NCI-H510A treated with DMSO at 0.1 percent for 48 hours (cell line): ENCODE measurements at places on chromosomes 11 and 22.

GRCh38 chr11:70368961-70369360 is 29.4 kb upstream of the CTTN start:
- DNase-seq, result no peak

GRCh38 chr11:132992838-132993631 is 539.3 kb downstream of the OPCML start:
- DNase-seq, result peak; percentile 83

DNA sequence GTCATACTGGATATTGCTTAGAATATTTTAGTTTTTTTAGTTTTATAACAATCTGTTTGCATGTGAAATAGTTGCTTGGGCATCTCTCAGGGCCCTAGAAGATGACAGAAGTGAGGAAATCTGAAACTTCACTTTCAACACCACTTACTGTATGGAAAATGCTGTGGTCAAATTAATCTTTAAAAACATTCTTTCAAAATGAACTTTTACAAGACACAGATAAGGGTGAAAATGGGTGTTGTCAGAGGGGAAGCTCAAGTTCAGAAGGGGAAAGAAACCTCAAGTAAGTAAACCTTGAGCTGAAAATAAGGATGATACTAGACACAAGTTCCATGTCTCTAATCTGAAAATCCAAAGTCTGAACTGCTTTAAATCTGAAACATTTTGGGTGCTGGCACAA is 1840.1 kb upstream of the RAG2 start:
- no peak for DNase-seq

DNA sequence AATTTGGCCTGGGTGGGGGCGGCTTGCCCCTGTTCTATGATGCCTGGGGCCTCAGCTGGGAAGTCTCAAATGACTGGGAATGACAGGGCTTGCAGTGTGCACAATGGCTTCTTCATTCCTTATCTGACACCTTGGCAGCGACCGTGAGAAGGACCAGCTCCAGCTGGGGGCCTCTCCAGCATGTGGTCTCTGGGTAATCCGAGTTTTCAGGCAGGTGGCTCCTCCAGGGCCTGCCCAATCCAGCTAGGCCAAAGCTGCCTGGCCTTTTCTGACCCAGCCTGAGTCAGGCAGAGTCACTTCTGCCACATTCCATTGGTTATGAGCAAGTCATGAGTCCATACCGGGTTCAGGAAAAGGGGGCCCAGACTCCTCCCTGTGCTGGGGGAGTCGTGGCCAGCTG is 646.0 kb downstream of the OPCML start:
- DNase-seq, result no peak

DNA sequence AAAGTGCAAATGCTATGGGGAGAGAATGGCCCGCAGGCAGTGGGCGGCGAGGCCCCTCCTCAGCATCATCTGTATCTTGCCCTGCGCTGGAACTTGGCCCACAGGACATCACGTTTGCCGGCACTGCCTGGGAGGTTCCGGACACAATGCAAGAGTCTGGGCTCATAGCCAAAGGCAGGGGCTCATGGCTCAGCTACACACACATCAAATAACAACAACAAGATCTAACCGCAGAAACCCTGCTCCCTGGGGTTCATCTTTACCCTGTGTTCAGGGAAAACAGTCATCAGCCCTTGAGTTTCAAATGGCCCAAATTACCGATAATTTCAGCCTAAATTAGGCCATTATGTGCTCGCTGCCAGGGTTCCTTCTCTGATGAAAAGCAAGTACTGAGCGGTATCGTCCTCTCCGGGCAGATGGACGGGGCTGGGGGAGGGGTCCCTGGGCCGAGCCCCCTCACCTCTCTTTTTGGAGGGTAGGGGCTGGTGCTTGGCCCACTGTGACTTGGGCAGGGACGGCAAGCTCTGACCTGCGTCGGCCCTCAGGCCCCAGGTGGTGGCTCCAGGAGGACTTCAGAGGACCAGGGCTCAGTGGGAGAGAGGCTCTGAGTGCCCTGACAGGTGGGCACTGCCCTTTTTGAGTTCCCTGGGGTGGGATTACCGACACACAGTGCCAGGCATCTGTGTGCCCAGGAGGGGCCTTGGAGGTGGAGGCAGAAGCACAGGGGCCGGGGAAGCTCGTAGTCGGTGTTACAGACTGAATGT is 25.0 kb upstream of the GAL start:
- no peak for DNase-seq

DNA sequence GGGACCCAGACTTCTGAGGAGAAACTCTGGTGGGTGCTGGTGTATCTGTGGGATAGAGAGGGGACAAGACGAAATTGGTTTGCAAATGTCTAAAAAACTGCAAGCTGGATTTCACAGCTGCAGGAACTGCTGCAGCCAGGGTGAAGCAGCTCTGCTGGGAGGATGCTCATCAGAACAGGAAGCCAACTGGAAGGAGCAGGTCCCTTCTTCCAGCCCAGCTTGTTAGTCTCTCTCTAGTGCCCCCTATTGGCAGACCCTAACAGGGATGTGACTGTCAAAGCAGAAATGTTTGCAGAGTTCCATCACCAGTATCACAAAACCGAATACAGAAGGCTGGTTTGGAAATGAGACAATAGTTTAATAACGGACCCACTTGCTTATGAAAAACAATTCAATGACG is 74.8 kb upstream of the SLC22A12 start:
- DNase-seq, result no peak

GRCh38 chr11:133940034-133940433 is 16.7 kb downstream of the IGSF9B start:
- no peak for DNase-seq

DNA sequence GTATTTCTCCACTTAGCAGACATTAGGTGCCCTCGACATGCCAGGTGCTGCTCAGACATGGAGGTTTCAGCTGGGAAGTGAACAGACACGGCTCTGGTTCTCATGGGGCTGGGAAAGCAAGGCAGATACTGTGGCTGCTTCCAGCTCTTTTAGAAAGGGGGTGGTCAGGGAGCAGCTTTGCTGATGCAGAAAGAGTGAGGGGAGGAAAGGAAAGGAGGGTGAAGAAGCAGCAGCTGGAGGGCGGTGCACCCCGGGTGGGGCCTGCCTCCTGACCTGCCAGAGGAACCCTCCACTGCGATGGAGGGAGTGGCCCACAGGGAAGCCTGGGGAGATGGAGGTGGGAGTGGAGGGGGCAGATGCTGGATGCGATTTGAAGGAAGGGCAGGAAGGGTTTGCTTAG is 76.8 kb downstream of the MORC2 start:
- no peak for DNase-seq

DNA sequence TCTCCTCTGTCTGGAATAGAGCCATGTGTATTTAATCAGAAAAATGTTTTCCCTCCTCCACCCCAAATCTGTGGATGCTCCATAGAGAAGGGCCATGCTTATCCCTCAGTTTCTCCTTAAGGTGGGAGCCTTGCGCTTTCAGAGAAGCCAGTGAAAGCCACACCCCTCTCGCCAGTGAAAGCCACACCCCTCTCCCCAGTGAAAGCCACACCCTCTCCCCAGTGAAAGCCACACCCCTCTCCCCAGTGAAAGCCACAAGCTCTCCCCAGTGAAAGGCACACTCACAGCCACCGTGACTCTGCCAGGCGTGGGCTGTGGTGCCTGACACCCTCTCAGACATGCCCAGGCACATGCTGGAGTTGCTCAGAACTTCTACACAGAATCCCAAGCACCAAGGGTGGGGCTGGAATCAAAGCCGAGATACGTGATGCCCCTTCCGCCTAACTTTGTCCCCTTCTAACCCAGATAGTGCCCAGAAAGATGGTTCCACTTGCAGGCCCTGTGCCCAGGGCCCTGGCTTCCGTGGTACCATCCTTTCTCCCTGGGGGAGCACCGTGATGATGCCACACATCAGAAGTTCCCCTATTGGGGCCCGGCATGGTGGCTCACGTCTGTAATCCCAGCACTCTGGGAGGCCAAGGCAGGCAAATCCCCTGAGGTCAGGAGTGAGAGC is 16.5 kb upstream of the PRR5 start:
- DNase-seq, result no peak

DNA sequence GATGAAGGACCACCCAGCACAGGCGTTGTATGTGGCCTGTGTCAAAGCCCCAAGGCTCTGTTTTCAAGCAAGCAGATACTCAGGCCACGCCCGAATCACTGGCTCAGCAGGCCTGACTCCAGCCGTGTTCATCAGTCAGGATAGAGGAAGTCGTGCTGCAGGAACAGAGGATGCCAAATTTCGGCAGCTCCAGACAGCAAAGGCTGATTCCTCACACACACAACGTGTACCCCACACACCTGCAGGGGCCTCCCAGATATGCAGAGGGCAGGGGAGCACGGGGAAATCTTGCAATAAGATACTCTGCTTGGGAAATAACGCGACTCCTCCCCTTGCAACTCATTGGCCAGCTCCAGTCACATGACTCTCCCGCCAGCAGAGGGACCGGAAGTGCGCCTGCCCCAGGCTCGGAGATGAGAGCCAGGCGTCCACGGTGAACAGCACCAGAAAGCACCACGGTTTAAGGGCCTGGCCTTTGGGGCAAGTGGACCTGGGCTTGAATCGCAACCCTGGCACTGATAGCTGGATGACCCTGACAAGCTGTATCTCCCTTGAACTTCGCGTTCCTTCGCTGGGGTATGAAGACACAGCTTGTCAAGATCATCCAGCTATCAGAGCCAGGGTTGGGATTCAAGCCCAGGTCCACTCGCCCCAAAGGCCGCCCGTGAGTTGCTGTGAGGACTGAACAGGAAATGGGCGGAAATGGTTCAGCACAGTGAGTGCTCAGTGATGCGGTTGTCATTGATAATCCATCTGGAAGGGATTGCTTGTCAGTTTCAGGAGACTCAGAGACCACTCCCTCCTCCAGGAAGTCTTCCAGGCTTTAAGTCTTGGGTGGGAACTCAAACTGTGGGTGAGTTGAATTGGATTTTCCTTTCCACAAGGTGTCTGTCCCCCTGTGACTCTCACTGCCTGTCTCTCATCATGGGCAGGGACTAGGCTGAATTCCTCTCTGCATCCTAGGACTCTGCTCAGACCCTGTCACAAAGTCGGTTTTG is 88.5 kb downstream of the MYEOV start:
- DNase-seq, result no peak

DNA sequence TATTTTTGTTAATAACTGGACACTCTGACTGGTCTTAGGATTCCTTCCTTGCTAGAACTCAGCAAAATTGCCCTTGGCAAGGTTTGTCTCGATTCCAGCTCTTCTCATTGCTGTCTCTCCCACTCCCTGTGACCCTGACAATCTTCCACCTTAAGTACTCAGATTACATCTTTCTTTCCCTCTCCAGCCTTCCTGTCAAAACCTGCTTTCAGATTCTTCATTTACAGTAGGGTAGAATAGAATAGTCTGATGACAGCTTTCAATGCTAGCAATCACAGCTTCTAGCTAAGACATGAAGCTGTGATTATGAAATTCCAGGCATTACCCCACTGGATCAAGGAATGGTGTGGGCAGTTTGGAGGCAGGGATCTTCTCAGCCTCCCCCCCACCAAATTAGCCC is 39.2 kb upstream of the LMO2 start:
- DNase-seq, result no peak

GRCh38 chr22:37144180-37144554 is 5.5 kb downstream of the IL2RB start:
- no peak for DNase-seq

- DNase-seq, result no peak
Measured at GRCh38 chr11:8342821-8343681, 79.4 kb upstream of the LMO1 start.

GRCh38 chr11:11436715-11437313 is 83.8 kb upstream of the CSNK2A3 start:
- no peak for DNase-seq

DNA sequence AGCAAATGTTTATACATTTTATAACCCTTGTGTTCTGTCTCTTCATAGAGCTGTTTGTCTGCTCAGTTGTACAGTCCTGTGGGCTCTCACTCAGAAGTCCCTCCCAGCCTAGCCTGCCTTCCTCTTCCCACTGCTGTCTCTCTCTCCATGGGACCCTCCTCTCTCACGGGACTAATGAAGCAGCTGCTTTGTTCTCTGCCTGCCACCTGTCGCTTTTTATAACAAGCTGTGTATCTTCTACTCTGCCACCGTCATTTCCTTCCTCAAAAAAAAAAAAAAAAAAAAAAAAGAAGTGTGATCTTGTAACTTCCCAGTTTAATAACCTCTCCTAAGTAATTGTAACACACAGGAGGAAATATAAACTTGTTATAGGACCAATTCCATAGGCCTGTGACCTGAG is 92.2 kb upstream of the ALKBH3 start:
- no peak for DNase-seq
